Glomerular endothelial cell (primary cell): ENCODE measurements at places on chromosomes 12 and 14.

DNA sequence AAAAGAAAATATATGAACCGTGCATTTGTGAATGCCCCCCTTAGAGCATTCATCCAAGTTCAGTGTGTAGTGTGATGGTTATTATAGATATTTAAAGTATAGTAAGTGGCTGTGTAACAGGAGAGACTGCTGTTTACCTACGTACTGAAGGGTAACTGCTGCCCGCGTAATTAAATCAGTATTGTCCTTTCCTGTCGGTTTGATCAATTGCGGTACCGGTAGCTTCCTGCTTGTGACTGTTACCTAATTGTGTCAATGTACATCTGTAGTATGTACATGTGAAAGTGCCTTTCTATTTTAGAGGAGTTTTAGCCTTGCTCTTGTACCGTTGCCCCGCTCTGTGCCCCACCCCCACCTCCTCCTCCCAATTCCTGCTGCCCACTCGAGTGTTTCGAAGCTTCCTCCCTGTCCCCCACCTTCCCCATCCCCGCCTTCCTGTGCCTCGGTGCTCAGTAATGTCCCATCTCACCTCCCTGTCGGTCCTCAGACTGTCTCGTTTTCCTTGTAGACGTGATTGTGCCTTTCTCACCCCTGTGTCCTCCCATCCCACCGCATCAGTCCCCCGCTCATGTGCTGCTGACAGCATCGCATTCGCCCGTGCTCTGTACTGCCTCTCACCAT is 75.0 kb downstream of the KICS2 start:
- DNase-seq: no peak

DNA sequence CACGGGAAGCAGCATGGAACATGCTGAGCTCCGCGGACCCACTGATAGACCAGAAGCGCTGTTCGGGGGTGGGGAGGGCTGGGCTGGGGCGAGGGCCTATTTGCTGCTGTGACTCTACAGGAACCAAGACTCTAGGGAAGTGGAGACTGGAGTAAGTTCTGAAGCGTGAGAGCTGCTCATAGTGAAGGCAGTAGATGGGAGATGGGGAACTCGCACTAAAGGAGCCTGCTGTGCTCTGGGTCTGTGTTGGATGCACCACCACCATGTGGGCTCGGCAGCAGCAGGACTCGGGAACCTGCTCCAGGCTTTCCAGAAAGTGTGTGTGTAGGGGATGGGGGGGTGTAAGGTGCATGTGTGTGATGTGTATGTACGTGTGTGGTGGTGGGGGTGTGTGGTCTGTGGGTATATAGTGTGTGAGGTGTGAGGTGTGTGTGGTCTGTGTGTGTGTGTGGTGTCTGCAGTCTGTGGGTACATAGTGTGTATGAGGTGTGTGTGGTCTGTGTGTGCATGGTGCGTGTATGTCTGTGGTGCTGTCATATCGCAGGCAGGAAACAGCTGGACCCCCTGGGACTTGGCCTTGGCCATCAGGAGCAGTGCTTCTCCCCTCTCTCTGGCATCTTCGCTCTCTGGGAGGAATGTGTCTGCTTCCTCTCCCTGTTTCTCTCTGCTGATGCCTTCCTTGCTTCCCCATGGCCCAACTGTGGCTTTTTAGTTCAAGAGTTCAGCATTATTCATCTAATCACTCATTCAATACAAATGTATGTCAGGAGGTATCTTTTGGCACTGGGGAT is 378.9 kb downstream of the FUT8 start:
- DNase-seq: no peak

DNA sequence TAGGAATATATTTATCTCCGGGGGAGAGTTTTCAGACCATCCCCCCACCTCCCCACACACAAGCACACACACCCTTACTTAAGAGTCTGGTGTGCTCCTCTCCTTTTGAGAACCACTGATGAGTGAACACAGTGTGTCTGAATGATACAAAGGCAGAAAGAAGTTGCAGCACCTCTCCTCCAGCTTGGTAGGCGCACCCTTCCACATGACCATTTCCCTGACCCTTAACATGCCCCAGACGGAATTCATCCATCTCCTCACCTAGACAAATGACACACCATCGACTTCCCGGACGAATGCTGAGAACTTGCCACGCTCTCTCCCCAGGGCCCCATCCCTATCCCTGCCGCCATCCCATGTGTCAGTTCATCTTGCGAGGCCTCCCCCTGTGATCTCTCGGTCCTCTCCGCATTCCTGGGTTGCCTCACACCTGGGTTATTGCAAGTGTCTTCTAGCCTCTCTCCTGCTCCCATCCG is 3.9 kb downstream of the TNFRSF1A start:
- no peak for DNase-seq

DNA sequence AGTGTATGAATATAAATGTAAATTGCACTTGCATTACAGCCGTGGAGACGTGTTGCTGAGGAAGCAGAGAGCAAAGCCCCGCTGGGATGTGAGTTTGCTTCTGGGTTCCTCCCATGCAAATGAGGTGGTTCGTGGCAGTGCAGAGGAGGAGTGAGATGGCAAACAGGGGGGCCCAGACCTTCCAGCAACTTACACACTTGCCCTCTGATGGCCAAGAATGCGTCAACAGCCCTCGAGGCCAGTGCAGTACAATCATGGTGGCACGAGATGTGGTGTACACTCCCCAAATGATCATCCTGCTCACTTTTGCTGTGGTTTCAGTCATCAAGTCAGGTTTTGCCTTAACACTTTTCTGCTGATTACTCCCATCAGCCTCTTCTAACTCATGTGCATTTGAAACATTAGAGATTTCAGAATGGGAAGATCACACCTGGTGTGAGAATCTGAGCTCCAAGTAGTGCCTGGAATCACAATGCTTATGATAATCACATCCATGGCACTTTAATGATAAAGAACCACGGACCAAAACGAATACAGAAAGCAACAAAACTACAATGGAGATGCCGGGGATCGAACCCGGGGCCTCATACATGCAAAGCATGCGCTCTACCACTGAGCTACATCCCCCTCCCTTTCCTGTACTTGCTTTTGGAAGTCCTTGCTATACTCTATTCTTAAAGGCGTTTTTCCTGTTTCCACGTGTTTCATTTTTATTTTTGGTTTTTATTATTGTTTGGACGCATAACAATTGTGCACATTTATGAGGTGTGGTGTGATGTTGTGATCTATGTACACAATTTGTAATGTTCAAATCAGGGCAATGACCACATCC is 7.0 kb upstream of the UBC start:
- no peak for DNase-seq

- DNase-seq: no peak
Measured at GRCh38 chr14:22978981-22979671, 3.2 kb downstream of the AJUBA start.

GRCh38 chr12:123010681-123011080 is 30.2 kb downstream of the ARL6IP4 start:
- DNase-seq: no peak
